GM10248 (cell line): ENCODE measurements at places on chromosomes 12 and 14.

DNA sequence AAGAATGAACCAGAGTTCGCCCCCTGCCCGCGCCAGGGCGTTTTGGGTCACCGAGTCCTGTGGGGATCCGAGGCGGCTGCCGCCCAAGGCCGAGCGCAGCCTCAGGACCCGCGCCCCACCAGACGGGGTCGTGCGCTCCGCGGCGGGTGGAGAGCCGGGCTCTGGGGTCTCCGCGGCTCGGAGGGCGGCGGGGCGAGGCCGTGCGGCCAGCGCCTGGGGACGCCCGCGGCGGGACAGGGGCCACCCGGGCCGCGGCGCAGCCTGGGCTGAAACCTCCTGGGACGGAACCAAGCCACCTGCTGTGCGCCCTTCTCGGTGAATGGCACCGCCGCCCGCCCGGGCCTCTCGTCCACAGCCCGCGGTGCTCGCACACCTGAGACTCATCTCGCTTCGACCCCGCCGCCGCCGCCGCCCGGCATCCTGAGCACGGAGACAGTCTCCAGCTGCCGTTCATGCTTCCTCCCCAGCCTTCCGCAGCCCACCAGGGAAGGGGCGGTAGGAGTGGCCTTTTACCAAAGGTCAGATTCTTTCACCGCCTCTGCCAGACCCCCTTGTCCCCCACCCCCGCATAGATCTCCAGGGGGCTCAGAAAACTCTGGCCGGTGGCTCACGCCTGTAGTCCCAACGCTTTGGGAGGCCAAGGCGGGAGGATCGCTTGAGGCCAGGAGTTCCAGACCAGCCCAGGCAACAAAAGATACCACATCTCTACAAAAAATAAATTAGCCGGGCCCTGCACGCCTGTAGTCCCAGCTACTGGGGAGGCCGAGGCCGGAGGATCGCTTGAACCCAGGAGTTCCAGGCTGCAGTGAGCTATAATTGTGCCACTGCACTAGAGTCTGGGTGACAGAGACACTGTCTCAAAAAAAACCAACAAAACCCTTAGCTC lies 901 bp downstream of the B3GNT4 start:
- DNase-seq: peak; percentile 31

DNA sequence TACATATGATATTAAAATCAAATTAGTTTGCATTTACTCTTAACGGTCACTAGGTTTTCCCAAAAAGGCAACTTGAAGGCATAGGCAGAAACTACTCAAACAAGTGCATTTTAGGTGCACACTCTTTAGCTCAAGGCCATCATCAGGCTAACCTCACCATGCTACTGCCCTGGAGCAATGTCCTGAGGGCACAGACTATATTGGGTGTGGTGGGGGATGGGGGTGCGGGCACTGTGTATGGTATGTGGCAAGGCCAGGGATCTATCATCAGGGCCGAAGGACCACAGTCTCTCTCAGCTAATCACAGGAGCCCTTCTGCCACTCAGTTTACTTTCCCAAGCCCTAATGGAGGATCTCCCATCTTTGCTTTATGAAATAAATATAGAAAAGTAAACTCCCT lies 51.9 kb downstream of the SH2B3 start:
- DNase-seq: no peak

DNA sequence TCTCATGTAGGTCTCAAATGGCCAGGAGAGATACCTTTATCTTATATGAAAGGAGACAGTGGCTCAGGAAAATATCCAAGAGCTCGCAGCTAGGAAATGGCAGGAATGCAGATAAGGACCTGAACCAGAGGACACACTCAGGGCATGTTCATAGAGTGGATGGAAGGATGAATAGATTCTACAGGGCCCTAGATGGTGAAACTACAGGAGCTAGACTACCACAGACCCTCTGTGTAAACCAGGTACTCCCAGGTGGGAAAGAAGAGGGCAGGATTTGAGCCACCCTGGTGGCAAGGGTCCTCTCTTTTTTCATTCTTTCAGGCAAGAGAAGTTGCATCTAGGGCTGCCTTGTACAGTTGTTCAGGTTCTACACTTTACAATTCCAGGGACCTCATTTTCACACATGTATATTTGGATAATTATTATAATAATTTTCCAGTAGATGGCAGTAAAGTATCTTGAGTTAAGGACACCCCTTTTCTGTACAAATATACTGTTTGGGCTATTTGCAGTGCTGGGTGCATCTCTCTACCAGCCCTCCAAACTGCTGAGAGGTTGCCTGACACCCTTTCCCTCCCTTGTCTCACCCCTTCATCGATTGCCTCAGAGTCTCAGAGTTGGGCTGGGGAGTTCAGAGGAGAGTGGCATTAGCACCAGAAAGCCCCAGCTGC lies 10.5 kb upstream of the ZDHHC22 start:
- DNase-seq: peak; percentile 64

DNA sequence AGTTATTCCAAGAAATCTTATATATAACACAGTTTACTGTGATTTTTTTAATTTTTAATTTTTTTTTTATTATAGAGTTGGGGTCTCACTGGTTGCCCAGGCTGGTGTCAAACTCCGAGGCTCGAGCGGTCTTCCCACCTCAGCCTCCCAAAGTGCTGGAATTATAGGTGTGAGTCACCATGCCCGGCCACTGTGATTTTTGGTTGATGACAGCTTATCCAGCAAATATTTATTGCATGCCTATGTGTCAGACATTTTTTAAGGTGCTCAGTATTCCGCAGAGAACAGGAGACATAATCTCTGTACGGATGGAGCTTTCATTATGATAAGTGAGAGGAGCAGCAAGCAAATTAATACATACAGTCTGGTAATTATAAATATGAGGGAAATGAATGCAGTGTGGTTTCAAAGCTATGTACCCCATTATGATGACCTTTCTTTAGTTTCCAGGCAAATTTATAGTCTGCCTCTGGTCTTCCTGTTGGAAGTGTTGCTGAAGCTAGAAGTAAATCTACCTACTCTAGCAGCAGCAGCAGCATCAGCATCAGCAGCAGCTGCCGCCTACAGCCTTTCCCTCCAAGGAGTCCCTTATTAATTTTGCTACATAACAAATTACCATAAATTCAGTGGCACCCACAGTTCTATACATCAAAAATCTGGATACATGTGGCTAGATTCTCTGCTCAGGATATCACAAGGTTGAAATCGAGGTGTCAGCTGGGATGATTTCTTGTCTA lies 32.3 kb downstream of the FRS2 start:
- no peak for DNase-seq

GRCh38 chr14:103463149-103463548 lies 59.5 kb downstream of the CKB start:
- no peak for DNase-seq

DNA sequence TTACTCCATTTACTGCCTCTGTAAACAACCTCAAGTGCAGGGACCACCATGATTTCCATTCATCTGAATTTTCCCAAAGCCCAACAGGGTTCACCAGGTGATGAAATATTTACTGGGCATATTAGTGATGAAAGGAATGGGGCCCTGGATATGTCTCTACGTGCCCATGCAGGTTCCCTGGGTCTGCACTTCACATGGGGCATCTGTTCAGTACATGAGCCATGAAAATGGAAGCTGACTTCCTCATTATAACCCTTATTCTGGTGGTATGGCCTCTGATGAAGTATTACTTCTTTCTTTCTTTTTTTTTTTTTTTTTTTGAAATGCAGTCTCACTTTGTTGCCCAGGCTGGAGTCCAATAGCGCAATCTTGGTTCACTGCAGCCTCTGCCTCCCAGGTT lies 26.5 kb upstream of the CORO1C start:
- DNase-seq: no peak

- no peak for DNase-seq
Observed at GRCh38 chr12:94326727-94327126, 132.9 kb downstream of the CEP83 start.

DNA sequence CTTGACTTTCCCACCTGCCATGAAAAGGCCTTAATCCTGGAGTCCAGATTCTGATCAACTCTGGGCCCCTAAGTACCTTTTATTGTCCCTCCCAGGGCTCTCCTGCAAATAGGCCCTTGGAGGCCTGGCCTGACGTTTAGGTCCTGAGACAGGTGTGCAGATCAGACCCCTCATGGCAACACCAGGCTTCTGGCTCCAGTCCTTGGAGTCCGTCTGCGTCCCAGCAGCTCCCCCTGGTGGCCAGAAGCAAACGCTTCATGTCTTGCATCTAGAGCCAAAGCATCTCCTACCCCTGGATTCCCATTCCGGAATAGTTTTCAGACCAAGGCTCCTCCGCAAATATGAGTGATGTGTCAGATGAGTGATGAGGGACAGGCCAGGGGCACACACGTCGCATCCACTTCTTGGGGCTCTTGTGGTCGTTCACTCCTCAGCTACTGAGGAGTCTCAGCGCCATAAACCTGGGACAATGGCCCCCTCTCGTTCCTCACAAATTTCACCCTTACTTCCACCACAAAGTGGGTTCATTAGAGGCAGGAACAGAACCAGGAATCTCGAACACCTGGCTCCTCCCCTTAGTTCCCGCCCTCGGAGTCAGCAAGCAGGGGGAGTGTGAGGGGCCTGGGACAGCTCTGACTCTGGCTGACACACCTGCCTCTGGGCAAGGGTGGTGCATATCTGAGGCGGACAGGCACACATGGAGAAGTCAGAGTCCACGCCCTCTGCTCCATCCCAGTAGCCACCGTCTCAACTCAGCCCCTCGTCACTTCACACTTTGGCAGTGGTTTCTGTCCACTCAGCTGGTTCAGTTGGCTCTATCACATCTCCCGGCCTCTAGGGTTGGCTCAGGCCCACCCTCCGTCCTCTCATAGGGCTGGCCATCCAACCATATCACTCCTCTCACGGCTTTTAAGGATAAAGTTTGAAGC lies 77.9 kb upstream of the PWP1 start:
- peak; percentile 80 for DNase-seq

GRCh38 chr12:110790301-110790700 lies 47.6 kb upstream of the PPP1CC start:
- no peak for DNase-seq

DNA sequence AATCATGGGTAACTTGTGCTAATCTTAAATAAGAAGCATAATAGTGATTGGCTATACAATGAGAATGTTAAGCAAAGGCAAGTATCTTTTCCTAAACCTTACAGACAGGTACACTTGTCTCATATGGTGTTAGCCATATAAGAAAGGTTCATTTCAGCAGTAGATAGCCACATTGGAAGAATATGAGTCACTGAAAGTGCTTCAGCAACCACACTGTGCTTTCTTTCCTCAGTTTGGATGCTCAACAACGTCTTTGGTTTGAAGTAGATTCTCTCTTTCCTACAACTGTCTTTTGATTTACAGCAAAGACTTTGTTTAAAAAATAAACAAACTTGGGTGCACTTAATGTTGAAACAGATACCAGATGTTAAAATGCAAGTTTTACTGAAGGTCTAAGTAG lies 8.9 kb downstream of the DDHD1 start:
- peak; percentile 32 for DNase-seq

- peak; percentile 41 for DNase-seq
Observed at GRCh38 chr12:130335517-130336392, 1.9 kb upstream of the PIWIL1 start.

GRCh38 chr12:19223018-19223417 lies 93.5 kb downstream of the PLEKHA5 start:
- DNase-seq: no peak

DNA sequence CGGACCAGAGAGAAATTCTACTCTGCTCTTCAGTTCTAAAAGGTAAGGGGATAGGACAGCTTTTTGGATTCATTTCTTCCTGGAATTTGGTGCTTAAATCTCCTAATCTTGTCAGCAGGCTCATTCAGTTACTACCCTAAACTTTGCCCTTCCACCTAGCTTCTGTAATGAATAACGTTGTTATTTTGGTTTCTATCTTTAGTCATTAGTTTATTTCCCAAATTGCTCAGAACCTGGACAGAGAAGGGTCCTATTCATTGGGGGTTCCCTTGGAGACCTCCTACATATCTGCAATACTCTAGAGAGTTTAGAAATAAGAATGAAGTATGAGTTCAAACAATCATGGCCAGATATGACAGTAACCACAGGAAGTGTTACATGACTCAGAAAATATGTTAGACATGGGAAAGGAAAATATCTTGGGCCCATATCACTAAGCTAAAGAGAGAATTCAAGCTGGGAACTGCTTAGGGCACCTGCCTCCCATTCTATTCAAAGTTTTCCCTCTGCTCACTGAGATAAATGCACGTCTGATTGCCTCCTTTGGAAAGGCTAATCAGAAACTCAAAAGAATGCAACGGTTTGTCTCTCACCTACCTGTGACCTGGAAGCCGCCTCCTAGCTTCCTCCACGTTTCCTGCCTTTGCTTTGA lies 87.9 kb downstream of the GAS2L3 start:
- no peak for DNase-seq

DNA sequence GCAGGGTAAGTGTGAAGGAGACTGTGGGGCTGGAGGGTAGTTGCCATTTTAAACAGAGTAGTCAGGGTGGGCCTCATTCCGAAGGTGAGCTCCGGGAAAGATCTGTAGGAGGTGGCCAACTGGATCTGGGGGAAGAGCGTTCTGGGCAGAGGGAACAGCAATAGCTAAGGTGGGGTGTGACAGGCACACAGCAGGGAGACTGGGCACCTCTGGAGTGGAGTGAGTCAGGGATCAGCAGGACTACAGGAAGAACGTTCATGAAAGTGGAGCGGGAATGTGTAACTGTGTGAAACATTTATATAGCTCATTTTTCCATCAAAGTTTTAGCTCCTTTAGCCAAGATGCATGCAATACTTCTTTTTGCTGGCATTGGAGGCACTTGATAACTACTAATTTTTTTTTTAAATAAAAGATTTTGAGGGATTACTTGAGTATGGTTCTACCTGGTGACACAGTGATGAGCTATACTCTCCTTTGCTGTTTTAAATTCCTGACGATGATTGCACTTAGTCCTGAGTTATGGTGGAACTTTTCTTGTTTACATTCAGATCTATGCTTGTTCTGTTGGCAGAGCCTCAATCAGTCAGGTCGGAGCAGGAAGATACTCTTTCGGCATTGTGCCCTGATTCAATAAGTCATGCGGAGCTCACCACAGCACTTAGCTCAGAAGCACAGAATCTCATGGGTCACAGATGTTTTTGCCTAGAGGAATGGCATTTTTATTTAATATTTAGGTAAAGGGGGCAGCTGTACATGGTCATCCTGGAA lies 106.4 kb downstream of the WIF1 start:
- DNase-seq: no peak

DNA sequence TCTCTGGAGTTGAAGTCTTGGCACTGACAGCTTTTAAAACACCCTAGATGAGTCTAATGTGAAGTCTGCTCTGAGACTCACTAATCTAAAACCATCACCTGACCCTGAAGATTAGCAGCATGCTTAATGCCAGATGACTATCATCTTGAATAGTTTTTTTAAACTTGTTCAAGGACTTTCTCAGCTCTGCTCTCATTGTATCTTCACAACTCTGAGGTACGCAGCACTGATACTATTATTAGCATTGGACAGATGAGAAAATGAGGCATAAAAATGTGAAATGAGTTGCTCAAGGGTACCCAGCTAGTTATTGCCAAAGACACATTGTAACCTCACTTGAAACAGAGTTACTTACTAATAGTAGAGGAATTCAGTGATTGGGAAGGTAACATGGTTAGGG lies 4.8 kb downstream of the SLC38A1 start:
- no peak for DNase-seq

DNA sequence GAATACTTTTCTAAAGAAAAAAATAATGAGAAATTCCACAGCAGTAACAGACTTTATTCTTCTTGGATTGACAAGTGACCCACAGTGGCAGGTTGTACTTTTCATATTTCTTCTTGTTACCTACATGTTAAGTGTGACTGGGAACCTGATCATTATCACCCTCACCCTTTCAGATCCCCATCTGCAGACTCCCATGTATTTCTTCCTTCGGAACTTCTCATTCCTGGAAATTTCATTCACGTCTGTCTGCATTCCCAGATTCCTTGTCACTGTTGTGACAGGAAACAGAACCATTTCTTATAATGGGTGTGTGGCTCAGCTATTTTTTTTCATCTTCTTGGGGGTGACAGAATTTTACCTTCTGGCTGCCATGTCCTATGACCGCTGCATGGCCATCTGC lies 2.3 kb downstream of the OR6C75 start:
- DNase-seq: no peak
